ENCODE measurements at places on chromosomes 16 and 17.

- no peak for DNase-seq
These were observed 9.8 kb downstream of the MYBBP1A start for GRCh38 chr17:4545217-4545951.

DNA sequence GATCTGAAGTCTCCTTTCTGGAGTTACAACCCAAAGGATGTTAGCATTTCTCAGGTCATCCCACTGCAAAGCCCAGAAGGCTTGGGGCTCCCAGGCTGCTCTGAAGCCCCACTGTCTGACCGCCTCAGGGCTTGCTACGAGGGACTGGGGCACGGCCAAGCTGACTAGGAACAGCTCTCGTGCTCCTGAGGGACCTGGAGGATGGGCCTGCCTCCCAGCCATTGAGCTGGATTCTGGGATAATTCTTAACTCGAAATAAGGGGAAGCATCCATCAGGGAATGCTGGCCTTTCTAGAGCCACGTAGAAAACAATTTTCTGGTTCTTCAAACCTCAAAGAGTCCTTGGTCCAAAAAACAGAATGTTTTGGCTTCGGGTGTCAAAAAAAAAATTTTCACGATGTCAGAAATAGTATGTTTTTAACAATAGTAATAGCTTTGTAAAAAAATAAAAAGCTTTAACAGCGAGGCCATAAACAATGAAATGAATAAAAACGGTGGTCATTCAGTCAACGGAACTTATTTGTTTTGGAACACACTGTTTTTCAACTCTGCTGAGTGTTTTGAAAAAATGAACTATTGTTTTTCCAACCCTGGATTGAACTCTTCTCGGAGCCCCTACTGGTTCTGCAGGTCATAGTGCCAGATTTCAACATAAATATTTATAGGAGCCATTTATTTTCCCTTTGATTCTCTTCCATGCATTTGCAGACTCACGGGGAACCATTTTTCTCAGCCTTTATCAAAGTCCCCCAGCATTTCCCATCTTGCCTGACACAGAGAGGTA is 16.4 kb upstream of the HERPUD1 start:
- no peak for DNase-seq

DNA sequence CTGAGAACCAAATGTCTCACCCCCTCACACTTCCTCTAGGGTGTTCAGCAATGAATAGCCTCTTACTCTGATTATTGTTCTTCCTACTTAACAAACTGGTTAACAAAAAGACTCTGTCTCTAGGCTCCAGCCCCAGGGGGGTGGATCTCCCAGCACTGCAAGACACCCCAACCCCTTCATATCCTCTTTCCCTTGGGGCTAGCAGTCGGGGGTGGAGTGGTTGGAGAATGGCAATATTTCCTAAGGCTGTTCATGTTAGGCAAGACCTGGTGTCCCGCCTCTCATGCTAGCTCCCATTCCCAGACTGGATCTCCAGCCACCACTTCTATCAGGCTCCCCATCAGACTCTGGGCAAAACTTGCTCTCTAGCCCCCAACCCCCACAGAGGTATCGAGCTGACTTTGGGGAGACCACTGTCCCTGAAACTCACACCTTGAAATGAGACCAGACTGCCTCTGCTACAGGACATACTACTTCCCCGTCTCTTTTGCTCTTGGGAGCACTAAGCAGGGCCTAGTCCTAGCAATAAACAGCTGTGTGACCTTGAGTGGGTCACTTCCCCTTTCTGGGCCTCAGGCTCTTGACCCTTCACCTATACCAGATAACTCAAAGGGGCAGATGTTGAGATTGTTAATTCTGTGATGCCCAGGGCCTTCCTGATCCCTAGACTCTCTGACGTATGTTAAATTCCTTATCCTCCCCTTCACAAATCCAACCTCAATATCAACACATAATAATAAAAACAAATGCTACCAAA is 2.4 kb downstream of the SLC25A35 start:
- DNase-seq, result no peak

- no peak for DNase-seq
These were observed 3.7 kb downstream of the LDHD start for GRCh38 chr16:75112734-75113491.

GRCh38 chr17:74190154-74190553 is 13.3 kb upstream of the RPL38 start:
- DNase-seq, result no peak

DNA sequence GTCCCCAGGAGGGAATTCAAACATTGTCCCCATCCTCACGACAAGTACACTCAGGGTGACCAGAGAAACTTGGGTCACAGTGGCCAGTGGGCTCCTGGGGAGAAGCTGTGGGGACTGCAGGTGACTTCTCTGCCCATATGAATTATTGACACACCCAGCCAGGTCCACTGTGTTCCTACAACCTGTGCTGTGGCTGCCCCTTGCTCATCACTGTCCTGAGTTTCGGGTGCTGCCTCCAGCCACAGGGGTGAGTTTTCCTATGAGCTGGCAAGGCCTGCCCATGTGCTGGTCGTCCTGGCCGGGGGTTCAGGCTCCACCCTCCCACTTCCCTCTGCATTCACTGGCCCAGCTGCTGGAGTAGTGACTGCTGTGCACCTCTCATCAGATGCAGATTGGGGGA is 59.0 kb upstream of the RBFOX3 start:
- DNase-seq, result no peak

GRCh38 chr16:84788920-84789391 is 30.8 kb upstream of the CRISPLD2 start:
- DNase-seq, result no peak

GRCh38 chr17:9158544-9159452 is 137.5 kb downstream of the NTN1 start:
- no peak for DNase-seq

DNA sequence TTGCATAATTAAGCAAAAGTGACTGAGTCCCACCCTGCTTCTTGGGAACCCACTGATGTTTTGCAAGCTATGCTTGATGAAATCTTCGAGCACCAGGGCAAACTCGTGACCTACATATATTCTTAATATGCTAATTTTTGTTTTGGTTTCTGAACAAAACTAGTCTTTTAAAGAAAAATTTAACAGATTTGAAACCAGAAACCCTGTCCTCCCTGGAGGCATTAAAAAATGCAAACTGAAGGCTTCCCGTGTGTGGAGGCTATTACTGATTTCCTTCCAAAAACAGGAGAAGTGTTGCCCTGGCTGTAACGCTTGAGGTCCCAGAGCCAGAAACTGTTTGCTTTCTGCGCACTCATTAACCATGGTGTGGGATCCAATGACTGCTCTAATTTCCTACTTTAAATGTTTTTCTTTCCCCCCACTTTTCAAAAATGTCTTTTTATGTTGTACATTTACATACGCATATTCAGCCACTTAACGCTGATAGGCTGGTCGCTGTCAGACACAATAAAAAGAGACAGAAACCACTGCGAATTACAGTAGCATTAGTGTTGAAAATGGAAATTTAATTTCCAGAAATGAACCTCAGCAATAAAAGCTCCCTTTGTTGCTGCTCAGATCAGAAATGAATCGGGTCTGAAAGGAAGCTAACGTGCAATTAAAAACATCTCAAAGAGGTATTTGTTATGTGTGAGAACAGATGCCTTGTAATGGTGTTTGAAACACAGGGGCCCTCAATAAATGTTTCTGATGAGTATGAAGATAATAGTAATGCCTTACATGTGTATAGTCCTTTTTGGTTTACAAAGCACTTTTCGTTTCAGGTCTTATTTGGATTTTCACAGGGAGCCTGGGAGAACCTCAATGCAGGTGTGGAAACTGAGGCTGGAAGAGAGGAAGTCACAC is 39.9 kb upstream of the IRX6 start:
- no peak for DNase-seq
